ENCODE measurements at places on chromosomes 1 and 21. TPM values are rescaled to one million over a fixed set of nuclear protein-coding genes. Genes with fewer than 3 reads are reported as not detected.
A peak's percentile ranks its signal among the peaks of the same experiment; 100 is the strongest.

- no peak overlapping the region for H3K4me3 ChIP-seq
- H3K27me3 ChIP-seq = no peaks in the 10 kb centered on the region
These were observed 143.9 kb downstream of the PHTF1 start for GRCh38 chr1:113615425-113615824.

DNA sequence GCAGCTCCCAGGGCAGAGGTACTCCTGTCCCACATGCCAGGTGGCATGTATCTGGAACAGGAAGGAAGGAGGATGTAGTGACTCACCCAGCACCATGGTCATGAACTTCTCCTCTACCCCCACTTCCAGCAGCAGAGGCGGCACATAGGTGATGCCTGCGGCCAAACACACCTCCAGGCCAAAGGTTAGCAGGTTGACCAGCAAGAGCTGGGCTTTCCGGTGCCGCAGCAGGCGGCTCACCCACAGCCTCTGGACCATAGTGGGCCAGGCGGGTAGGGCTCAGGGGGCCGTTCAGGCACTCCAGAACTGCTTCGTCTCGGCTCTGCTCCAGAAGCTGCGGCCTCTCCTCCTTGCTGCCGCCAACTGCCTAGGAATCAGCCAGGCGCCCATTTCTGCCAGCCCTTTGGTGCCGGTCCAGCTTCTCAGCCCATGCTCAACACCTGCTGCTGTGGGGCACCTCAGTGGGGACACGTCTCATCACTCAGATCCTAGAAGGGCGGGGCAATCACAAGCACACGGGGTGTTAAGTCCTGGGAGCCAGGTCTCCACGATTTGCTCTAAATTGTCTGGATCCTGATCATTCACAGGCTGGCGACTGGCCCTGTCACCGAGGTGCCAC, 15.8 kb downstream of the SLC45A3 start:
- H3K27me3 ChIP-seq = no peaks in the 10 kb centered on the region
- no peak for DNase-seq
- peaks cover 24% of the 10 kb centered on the region for H3K4me1 ChIP-seq
- H3K27ac ChIP-seq = peak overlapping the region; percentile 86
- peaks cover 3% of the 10 kb centered on the region for H3K36me3 ChIP-seq
- H3K4me3 ChIP-seq = peak overlapping the region; percentile 21

GRCh38 chr1:61253059-61253735, 170.8 kb downstream of the NFIA start:
- DNase-seq = peak; percentile 68
- H3K36me3 ChIP-seq = no peaks in the 10 kb centered on the region
- peak overlapping the region; percentile 4 for H3K27ac ChIP-seq
- no peaks in the 10 kb centered on the region for H3K27me3 ChIP-seq
- peaks cover 21% of the 10 kb centered on the region for H3K4me1 ChIP-seq
- H3K4me3 ChIP-seq = no peak overlapping the region

GRCh38 chr1:246394121-246394520, 113.0 kb downstream of the SMYD3 start:
- H3K4me1 ChIP-seq = no peaks in the 10 kb centered on the region
- no peaks in the 10 kb centered on the region for H3K27me3 ChIP-seq
- H3K27ac ChIP-seq = no peak overlapping the region
- no peaks in the 10 kb centered on the region for H3K36me3 ChIP-seq
- DNase-seq = no peak

DNA sequence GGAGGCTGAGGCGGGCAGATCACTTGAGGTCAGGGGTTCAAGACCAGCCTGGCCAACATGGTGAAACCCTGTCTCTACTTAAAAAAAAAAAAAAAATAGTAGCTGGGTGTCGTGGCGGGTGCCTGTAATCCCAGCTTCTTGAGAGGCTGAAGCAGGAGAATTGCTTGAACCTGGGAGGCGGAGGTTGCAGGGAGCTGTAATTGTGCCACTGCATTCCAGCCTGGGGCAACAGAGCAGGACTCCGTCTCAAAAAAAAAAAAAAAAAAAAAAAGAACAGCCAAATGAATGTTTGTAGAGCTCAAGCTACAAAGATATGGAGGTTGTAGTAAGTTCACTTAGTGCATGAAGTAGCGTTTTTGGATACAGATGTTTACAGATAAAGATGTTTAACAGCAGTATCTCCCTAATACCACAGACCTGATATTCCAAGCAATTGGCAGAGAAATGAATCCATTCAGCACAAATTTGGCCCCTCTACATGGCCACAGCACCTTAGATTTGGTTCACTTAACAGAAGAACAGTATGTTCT, 49.5 kb upstream of the IPO9 start:
- H3K36me3 ChIP-seq = no peaks in the 10 kb centered on the region
- no peak overlapping the region for H3K27ac ChIP-seq
- H3K4me1 ChIP-seq = no peaks in the 10 kb centered on the region

- H3K27me3 ChIP-seq = no peaks in the 10 kb centered on the region
- peaks cover 3% of the 10 kb centered on the region for H3K4me1 ChIP-seq
- no peaks in the 10 kb centered on the region for H3K36me3 ChIP-seq
- H3K27ac ChIP-seq = no peak overlapping the region
- DNase-seq = no peak
These were observed 38.9 kb downstream of the LEPR start for GRCh38 chr1:65459397-65459768.

DNA sequence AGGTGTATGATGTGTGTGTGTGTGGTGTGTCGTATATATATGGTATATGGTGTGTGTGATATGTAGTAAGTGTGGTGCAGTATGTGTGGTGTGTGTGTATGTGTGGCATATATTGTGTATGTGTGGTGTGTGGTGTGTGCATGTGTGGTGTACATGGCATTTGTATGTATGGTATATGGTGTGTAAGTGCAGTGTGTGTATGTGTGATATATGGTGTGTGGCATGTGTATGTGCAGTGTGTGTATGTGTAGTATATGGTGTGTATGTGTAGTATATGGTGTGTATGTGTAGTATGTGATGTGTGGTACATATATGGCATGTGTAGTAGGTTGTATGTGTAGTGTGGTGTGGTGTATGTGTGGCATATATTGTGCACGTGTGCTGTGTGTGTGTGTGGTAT, 74.9 kb downstream of the OLFML3 start:
- H3K4me1 ChIP-seq = no peaks in the 10 kb centered on the region
- DNase-seq = no peak
- H3K36me3 ChIP-seq = no peaks in the 10 kb centered on the region
- H3K27me3 ChIP-seq = no peaks in the 10 kb centered on the region

- peaks cover 17% of the 10 kb centered on the region for H3K4me1 ChIP-seq
- H3K27ac ChIP-seq = peak overlapping the region; percentile 88
These were observed 9.1 kb upstream of the IRF2BP2 start for GRCh38 chr1:234619071-234619480.

GRCh38 chr1:116496380-116496779, 74.4 kb downstream of the CD58 start:
- peaks cover 61% of the 10 kb centered on the region for H3K4me1 ChIP-seq
- H3K27ac ChIP-seq = peak overlapping the region; percentile 73
- H3K4me3 ChIP-seq = no peak overlapping the region
- no peaks in the 10 kb centered on the region for H3K27me3 ChIP-seq
- H3K36me3 ChIP-seq = no peaks in the 10 kb centered on the region

The C1QC gene
- total RNA-seq = 57.6 TPM

The EMC1 gene
- total RNA-seq = 16.3 TPM

The CFHR4 gene
- total RNA-seq = 30.3 TPM

The ZNF695 gene
- not detected for total RNA-seq

The MYOG gene
- total RNA-seq = not detected

The IL23R gene
- 0.09 TPM for total RNA-seq
